ENCODE measurements at places on chromosomes 13 and 19.

DNA sequence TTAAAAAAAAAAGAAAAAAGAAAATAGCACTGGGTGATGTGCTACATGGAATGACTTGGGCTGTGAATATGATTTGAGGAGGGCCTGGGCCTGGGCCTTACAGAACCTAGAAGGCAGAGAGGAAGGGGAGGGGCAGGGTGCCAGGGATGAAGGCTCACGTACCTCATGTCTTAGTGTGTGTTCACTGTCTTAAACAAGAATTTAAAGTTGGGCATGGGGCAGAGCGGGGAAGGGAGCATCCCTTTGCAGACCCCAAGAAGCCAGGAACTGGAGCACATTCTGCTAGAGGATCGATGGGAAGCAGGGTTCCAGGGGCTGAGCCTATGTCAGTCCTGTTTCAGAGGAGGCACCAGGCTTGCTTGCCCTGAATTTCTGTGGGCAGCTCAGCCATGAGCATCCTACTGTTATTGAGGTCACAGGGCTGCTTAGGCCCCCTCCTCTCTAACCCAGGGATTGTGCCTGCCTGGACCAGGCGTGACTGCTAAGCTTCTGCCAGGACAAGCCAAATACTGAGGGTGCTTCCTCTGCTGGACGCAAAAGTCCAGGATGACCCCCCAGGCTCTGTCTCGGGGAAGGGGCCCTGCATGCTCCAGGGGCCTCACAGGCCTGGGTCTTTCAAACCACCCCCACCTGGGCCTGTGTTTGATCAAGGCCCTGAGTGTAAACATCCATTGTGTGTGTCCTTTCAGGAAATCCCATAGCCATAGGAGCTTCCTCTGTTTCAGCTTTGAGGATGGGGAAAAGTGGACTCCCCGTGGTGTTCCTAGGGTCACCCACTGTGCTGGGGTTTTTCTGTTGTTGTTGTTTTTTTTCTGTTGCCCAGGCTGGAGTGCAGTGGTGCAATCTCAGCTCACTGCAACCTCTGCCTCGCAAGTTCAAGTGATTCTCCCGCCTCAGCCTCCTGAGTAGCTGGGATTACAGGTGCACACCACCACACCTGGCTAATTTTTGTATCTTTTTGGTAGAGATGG is 4.8 kb downstream of the LSR start:
- DNase-seq: no peak

DNA sequence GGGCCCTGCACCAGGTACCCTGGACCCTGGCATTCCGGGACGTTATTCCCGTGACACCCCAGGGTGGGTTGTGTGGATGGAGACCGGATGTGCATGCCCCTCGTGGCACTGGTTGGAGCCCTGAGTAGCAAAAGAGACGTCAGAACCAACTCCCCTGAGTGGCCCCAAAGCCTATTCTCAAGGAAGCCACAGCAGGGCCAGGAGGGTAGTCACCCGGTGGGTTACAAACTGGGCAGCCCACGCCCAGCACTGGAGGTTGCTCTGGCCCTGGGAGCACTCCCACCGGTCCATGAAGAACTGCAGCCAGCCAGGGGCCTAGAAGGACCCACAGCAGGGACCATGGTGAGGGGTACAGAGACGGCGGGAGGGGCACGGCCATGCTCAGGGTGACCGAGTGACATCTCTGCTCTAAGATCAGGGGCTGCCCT is 7.5 kb downstream of the KLF16 start:
- no peak for DNase-seq

DNA sequence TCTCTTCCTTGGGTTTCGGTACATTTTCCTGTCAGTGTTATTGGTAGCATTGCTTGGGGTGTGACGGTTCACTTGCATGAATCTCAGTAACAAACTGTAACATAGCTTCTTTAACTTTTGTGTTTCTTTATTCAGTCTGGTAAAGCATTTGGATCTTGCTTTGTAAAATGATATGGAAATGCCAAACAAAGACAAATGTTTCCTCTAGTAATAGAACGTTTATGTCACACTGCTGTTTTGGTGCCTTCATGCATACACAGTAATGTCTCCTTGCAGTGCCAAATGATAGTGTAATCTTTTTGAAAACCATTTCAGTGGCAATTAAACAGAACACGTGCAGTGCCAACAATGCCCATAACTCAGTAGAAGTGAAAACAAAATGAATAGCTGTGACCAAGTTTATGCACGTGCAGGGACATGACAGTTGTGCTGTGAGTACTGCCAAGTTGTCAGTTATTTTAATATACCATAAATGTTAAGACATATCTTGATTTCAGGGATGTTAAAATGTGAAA is 110.8 kb downstream of the RXFP2 start:
- DNase-seq: no peak

DNA sequence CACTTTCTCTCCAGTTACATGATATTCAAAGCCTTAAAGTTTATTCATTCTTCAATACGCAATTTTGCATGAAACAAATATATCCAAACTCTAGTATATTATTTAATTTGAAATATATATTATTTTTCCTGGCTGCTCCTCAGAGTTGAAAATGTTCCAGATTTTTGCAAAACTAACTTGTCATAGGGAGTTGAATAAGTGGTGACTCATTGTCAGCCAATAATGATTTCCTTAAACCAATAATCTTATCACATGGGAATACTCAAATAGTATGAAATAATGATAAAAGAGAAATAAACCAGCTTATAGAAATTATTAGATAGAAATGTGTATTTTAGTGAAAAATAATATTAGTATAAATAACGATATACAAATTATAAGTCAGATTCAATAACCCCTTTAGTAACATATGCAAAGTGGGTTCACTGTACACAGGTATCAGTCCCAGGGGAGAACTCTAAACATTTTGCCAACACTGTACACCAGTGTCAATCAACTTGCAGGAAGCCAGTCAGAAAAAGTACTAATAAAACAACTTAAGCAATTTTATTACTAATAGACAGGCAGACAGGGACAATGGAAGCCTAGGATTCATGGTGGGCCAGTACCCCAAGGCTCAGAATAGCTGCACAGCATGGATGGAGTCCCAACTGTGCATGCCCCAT is 222.6 kb upstream of the KLHL1 start:
- no peak for DNase-seq

GRCh38 chr13:22110368-22110767 is 439.5 kb downstream of the FGF9 start:
- no peak for DNase-seq

- DNase-seq: no peak
Observed at GRCh38 chr19:3575949-3576673, 3.4 kb downstream of the HMG20B start.

DNA sequence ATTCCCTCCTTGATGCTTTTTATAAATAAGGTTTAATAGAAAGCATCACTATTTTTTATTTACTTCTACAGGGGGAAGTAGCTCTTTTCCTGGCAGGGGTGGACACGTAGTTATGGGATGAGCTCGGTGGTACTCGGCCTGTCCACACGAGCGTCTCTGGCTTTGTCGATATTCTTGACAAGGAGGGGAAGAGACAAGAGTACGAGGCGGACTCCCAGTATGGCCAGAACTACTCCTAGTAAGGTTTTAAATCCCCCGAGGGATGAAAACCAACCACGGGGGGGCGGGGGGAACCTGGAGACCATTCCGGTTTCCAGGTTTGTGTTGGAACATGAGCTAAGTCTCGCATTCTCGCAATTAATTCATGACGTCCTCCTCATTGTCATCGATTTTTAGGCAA is 5.6 kb upstream of the BSG start:
- DNase-seq: no peak

DNA sequence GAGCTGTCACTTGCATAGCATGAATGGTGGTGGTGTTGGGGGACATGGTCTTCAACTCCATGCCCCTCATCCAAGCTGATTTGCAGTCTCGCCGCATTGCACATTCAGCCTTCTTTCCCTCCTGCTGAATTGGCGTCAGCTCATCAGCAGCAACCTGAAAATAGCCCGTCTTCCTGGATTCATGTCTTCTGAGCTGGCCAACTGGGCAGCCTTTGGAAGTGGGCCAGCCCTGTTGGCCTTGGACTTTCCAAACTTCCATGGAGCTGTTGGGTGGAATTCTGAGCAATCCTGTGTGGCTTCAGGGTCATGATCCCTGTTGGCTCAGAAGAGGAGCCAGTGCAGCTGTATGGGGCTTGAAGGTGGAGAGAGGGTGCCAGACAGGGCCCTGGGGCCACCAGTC is 68.8 kb downstream of the ZNF536 start:
- DNase-seq: no peak

GRCh38 chr13:109706015-109706715 is 80.2 kb downstream of the IRS2 start:
- DNase-seq: no peak

DNA sequence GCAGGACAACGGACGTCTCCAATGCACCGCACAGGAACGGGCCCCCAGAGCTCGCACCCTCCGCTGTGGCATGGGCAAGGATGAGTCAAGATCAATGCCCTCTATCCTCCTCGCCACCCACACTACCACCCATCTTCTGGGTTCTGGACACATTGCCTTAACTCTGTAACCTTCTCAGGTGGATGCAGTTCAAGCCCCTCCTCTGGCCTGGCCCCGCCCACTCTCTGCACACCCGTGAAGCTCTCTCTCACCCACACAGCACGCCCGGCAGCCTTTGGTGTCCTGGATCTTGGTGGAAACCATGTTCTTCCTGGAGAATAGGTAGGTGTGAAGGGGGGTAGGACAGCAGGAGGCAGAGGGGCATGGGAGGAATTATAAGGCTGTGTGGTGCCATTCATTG is 20.7 kb downstream of the MAP4K1 start:
- DNase-seq: no peak

DNA sequence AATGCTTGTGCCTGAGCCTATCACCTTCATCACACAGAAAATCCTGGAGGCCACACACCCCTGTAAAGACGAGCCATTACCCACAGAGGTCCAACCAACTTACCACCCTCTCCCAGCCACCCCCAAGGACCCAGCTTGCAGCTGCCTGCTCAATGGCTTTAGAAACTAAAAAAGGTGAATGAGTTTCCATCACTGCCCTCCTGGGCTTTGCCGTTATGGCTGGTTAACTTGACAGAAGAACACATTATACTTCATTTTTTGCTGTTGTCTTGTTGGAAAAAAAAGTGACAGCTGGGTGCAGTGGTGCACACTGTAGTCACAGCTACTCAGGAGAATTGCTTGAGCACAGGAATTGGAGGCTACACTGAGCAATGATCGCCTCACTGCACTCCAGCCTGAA is 17.4 kb upstream of the FEM1A start:
- no peak for DNase-seq

DNA sequence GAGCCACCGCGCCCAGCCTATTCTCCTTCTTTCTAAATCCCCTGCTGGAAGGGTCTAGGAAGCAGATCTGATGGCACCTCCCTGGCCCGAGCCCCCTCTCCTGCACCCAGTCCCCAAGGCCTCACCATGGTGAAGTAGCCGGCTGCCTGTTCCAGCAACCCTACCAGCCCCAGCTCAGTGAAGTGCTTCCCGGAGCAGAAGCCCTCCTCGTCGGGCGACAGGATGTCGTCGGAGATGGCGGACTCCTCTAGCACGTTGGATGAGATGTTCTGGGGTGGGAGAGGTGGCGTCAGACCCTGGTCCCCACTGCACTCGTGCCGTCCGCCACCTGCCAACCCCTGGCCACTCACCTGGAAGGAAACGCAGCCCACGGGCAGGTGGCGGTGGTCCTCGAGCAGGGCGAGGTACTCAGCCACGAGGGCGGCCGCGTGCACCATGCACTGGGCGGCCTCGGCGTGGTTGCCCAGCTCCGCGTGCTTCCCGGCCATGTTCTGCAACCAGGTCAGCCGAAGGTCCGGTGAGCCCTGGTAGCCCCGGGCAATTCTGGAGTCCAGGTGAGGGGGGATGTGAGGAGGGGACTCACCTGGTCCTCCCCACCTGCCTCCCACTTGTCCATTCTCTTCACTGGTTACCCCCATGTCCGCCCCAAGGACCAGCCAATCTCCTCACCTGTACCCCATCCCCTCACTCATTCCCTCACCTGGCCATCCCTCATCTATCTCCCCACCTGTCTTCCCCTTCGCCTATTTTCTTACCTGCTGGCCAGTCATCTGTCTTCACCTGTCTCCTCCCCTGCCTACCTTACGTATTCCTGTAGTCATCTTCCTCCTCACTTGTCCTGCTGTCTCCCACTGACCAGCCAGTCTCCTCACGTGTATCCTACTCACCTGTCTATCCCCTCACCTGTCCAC is 11.5 kb upstream of the KANK2 start:
- DNase-seq: no peak

DNA sequence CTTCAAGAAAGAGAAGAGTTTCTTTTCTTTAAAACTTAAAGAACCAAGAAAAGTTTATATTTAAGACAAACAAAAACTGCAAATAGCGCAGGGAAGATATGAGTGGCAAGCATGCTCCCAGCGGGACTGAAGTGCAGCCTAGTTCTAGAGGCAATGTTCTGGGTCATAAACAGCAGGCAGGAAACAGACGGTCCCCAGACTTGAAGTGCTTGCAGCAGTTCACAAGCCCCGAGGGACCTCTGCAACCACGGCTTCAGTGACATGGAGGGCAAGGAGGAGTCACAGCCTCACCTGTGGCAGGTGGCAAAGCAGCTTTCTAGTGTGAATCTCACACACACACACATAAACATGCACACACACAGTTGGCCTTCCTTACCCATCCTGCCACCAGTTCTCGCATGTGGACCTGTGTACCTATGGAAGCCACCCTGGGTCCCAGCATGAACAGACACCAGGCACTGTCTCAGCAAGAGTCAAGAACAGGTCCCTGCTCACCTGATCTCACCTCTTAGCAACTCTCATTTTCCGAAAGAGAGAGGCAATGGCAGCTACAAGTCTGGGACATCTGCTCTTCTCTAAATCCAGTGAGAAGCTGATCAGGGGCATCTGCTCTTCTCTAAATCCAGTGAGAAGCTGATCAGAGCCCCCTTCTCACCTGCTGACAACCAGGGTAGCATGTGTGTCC is 162.0 kb downstream of the EFNB2 start:
- no peak for DNase-seq

GRCh38 chr13:75637181-75637750 is 1.1 kb downstream of the LMO7 start:
- DNase-seq: no peak

DNA sequence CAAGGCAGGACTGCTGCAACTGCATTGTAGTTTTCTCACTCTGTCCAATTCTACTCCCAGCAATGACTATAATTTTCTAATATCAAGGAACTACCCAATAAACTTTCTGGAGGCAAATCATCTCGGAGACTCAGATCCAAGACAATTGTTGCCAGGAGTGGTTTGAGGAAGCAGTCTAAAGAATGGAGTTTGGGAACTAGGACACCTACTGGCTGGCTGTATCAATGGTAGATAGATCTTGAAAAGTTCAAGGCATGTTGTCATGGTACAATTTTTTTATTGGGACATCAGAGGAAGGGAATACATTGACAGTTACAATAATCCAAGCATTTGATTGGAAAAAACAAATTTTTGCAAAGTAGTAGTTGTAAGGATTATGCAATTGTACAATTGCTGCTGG is 648.3 kb upstream of the SLITRK6 start:
- DNase-seq: no peak

DNA sequence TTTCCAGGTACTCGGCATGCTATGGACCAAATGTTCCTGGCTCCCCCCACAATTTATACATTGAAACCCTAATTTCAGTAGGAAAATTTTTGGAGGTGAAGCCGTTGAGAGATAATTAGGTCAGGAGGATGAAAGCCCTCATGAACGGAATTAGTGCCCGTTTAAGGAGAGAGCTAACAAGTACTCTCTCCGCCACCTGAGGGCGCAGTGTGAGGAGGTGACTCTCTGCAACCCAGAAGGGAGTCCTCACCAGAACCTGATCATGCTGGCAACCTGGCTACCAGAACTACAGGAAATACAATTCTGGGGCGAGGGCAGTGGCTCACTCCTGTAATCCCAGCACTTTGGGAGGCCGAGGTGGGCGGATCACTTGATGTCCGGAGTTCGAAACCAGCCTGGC is 397.8 kb downstream of the SLITRK5 start:
- DNase-seq: no peak

- no peak for DNase-seq
Observed at GRCh38 chr19:39935364-39935661, 879 bp upstream of the FCGBP start.
